ENCODE measurements at places on chromosomes 16 and 17.

DNA sequence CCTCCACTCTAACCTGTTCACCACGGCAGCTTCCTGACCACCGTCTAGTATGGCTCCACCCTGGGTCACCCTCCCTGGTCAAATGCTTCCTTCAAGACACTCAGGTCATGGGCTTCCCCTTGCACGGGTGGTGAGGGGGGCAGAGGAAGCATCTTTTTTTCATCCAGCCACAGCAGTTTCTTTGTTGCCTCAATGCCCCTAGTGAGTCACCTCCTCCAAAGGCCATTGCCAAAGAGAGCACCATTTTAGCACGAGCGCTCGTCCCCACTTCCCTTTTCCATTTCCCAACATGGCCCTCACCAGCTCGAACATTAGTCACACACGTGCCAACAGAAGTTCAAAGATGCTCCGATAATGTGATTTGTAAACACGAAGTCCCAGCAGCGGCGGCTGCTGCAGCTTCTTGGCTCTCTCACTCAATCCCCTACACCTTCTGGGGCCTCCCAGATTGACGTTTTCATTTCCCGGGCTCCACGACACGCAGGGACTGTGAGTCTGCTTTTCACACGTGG lies 134.6 kb downstream of the GAS7 start:
- no peak for DNase-seq

DNA sequence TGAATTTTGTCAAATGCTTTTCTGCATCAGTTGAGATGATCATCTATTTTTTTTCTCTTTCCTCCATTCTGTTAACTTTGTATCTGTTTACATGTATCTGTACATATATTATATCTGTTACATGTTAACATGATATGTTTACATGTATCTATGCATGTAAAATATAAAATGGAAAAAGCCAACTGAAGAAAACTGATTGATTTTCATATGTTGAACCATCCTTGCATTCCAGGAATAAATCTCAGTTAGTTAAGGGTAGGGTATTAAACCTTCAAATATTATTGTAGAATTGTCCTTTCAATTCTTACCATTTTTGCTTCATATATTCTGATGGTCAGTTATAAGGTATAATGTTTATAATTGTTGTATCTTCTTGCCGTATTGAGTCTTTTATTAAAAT lies 336.1 kb downstream of the ZFHX3 start:
- DNase-seq, result no peak

- no peak for DNase-seq
Observed at GRCh38 chr17:82895087-82895486, 55.3 kb upstream of the ZNF750 start.

GRCh38 chr16:8850279-8850885 lies 18.4 kb downstream of the CARHSP1 start:
- DNase-seq, result peak; percentile 55

GRCh38 chr17:77410470-77410869 lies 269.7 kb downstream of the SEC14L1 start:
- DNase-seq, result no peak

DNA sequence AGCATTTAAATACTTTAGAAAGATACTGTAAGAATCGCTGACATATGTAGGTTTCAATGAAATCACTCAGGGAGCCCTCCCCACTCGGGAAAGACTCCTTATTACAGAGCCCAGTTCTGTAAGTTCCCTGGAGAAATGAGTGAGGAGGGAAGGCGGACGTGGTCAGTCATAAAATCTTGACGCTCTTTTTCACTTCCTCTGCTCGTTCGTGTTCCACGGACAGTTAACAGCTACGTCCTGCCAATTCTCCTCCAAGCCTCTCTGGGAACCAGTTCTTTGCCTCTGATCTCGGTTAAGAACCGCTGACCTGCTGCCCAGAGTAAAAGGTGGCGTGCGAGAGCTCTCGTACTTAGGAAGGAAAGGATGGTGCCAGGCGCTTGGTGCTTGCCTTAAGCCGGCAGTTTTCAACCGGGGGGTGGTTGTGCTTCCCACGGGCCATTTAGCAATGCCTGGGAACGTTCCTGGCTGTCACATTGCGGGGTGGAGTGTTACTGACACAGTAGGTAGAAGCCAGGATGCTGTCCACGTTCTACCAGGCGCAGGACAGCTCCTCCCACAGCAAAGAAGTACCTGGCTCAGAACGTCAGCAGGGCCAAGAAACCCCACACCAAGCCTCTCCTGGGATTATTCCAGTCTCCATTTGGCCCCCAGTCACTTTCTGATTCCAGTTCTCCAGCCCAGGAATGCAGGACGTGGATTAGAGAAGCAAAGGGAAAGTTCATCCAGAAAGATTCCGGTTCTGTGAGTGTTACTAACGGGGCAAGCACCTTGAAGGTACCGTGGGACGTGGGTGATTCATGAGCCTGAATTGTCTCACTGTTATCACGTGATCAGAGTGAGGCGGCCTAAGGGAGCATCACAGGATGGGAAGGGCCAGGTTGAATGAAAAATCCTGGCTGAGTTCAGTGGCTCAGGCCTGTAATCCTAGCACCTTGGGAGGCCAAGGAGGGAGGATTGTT lies 87.7 kb downstream of the MRM3 start:
- DNase-seq, result peak; percentile 43

GRCh38 chr16:67403976-67404555 lies 10.8 kb upstream of the TPPP3 start:
- DNase-seq, result no peak

DNA sequence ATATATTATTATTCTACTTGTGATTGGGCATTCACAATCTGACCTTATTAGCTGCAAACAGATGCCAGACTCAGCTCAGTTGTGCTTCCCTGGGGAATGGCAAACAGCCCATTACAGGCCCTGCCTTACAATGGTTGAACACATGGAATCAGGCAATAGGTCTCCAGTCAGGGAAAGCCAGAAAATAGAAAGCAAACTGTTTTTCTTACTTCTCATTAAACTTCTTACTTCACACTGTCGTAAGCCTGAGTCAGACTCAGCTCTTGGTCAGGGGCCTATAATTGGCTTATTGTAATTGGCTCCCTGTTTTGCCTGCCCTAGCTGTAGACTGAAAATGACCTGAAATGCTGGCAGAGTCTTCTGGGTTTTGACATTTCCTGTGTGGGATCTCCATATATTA lies 77.0 kb upstream of the CA10 start:
- DNase-seq, result no peak

DNA sequence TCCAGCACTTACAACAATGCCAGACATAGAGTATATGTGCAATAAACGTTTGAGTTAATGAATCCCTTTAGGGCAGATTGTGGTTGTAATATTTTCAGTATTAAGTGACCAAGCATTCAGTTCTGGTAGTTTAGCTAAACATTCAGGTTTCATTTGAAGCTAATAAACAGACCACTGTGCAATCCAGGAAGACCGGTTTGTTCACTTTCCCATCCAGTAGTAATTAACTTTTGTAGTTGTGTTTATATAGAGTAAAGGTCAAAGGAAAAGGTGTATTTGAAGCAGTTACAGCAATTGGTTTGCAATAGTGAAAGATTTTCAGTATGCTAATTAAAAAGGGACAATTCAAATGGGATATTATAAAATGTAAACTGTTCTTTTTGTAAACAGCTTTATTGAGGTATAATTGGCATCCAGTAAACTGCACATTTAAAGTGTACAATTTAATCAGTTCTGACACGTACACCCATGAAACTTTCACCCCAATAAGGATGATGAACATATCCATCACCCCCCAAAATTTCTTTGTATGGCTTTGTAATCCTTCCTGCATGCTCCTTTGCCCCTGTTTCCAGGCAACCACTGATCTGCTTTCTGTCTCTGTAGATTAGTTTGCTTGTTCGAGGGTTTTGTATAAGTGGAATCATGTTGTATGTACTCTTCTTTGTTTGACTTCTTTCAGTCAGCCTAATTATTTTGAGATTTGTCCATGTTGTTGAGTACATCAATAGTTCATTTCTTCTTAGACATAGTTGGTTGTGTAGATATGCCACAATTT lies 26.3 kb downstream of the MRTFB start:
- no peak for DNase-seq

- peak; percentile 45 for DNase-seq
Observed at GRCh38 chr16:16861546-16861945, 482.6 kb downstream of the NPIPA7 start.

DNA sequence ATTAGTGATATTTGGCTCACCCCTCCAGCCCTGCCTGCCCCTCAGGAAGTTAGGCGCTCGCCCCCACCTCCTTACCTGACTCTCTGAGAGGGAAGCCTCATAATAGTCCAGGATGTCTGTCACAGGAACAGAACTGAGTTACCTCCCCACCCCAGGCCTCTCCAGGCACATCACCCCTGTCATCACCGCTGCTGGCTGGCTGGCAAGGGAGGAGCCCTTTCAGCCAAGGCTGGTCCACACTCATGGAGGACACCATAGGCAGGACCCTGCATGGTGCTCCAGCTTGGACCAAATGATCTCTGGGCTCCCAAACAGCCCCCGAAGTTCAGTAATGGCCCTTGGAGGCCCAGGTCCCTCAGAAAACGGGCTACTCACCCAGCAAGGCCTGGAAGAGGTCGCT lies 1.5 kb downstream of the DLG4 start:
- DNase-seq, result no peak

- DNase-seq, result no peak
Observed at GRCh38 chr17:36525113-36525512, 9.6 kb downstream of the MYO19 start.

- no peak for DNase-seq
Observed at GRCh38 chr17:77729587-77729986, 228.9 kb upstream of the TNRC6C start.

- no peak for DNase-seq
Observed at GRCh38 chr16:11609474-11610120, 22.9 kb upstream of the LITAF start.

DNA sequence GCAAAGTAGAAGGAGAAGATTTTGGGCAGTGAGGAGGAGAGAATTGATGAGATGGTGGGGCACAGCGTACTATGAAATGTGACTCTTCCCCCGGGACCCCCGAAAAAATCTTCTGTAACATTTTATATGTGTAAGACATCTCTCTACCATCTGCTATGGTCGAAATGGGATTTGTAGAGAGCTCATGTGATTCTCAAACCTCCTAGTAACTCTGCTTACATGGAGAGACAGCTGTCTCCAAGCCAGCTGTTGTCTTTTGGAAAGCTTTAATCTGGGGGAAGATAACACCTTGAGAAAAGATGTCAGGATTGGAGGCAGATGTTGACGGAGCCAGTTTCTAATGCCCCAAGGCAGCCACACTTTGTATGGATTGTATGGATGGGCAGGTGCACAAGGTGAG lies 94.1 kb downstream of the PRKCB start:
- no peak for DNase-seq

- DNase-seq, result no peak
Observed at GRCh38 chr16:57475711-57476339, 10.5 kb downstream of the DOK4 start.

DNA sequence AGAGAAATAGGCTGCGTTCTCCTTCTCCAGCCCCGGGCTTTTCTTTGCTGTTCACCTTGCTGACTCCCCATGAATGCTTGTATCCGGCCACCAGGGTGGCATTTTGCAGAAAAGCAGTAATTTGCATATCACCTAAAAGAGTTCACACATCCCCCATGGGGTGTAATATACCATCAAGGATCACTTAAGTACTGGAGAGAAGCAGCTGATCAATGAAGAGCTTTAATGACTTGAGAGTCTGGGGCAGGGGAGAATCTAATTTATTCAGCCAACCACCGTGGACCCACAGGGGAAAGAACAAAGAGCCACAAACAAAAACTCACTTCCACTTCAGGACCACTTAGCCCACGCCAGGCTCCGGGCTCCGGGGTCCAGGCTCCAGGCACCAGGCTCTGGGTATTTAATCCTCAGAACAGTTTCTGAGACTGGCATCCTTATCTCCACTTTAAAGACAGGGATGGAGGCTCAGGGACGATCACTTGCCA lies 33.9 kb upstream of the SEC14L1 start:
- DNase-seq, result no peak

GRCh38 chr16:67555795-67556212 lies 6.5 kb upstream of the CTCF start:
- DNase-seq, result no peak

DNA sequence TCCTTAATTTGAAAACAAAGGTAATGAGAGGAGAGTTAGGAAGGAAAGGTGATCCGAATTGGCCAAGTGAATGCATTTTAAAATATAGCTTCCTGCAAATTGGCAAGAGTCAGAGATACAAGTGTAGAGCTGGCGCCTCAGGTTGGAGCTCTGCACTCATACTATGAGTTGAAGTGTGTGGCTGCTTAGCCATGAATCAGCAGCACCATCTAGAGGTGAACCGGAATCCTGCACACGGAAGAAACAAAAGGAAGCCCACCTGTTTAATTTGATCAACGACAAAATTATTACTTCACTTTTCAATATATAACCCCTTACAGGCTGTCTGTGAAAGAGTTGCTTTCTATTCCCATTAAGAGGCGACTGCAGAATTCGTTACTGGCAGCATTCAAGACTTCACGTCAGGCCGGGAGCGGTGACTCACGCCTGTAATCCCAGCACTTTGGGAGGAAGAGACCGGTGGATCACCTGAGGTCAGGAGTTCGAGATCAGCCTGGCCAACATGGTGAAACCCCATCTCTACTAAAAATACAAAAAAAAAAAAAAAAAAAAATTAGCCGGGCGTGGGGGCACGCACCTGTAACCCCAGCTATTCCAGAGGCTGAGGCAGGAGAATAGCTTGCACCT lies 1253.7 kb upstream of the CDH8 start:
- no peak for DNase-seq

GRCh38 chr17:78559749-78560368 lies 17.3 kb downstream of the DNAH17 start:
- DNase-seq, result no peak

DNA sequence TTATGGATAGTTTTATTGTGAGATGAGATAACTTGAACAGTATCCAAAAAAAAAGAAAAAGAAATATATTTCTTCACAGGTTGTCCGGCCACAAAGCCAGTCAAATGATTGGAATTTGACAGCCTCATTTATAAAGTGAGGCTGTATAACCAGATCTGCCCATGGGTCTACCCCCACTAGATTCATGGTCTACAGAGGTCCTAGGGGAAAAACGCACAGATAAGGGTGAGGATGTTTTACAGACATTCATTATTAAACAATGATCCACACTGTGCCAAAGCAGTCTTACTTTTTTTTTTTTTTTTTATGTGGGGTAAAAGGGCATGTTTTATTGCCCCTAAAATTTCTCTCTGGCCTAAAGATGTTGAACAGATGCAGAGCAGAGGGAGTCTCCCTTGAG lies 1503.0 kb upstream of the CDH8 start:
- DNase-seq, result no peak

Measured in tibial nerve (tissue), 4 donors.